ENCODE measurements at places on chromosomes 2 and 18.
A peak's percentile ranks its signal among the peaks of the same experiment; 100 is the strongest.

DNA sequence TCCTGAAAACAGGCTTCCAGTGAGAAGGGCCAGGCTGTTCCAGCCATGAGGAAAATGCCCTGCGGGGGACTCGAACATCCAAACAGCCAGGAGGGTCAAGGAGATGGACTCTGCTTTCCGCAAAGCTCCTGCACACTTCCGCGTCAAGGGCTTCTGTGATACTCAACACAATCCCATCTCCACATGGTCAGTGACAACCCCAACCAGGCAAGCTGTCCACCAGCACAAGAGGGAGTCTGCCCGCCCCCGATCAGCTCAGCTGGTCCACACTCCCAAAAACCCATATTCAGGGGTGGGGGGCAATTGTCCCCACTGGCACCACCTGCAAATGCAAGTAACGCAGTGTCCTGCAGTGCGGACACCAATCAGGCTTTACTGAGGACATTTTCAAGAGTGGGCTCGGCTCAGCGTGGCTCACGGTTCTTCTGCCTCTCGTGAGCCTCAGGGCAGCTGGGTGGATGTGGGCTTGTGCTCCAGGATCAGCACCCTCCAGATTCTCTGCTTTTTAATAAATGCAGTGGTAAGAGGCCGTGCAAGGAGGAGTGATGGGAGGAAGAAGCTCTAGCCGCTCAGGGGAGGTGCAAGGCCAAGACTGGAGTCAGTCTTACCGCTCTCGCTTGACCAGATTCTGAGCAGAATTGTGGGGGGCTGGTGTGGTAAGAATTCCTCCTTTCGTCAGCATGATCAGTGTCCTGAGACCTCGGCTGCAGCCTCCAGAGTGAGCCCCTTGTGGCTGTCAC lies 19.5 kb upstream of the CIDEA start:
- DNase-seq, result no peak

- DNase-seq, result peak; percentile 67
Measured at GRCh38 chr2:32627441-32627813, 423 bp upstream of the TTC27 start.

- no peak for DNase-seq
Measured at GRCh38 chr2:116706396-116706795, 1108.1 kb upstream of the DDX18 start.

- no peak for DNase-seq
Measured at GRCh38 chr18:7908681-7909299, 341.7 kb downstream of the PTPRM start.

DNA sequence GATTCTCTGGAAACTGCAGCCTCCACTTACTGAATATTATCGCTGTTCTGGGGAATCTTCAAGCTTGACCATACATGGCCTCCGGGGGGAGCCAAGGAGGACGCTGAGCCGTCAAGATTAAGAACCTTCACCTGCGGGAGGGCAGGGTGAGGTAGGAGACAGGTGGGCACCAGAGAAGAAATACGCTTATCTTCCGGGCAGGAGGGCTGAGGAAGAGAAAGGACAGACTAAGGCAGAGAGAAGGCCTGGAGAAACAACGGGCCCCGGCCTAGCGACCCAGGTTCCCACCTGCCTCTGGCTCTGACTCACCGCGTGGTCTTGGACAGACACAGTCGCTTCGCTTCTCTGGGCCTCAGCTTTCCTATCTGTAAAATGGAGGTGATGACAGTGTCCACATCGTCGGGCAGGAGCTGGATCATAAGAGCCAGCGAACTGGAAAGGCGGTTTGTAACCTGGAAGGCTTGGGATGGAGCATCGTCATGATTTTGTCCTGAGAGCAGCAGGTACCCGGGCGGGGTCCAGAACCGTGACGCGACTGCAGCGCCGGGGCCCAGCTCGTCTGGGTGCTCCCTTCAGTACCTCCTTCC lies 659 bp downstream of the ZNF142 start:
- DNase-seq, result no peak

DNA sequence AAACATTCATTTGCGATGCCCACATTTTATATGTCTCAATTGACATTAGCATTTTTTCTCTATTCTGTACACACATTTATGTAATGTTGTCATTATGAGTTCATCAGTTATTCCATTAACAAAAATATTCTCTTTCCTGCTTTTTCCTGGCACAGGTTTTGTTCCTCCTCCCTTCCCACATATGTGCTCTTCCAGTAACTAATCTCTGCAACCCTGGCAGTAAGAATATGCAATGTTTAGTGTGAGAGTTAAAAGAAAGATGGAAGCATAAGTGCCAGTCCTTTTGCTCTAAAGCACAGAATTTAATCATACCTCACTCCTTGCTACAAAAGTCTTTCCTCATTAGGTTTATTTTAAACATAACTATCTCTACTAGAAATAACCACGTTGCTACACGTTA lies 155.8 kb upstream of the ERBB4 start:
- DNase-seq, result no peak

GRCh38 chr2:68203587-68203986 lies 45.9 kb downstream of the PNO1 start:
- DNase-seq, result no peak

GRCh38 chr2:162490052-162490717 lies 146.3 kb downstream of the GCA start:
- DNase-seq, result no peak

DNA sequence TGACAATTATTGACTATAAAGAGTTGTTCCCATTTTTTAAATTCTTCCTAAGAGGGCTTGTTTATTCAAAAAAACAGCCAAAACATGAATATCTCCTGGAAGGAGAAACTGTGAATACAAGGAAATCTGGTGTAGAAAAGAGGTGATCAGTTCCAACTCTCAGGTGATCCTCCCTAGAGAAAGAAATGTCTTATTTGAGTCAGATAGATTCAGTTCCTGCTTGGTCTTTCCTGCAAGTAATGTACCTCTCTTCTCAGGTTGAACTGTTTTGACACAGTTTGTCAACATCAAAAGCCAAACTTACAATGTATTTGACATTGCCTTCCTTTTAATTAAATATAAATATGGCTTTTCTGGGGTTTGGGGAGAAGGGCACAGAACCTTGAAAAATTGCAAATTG lies 567.4 kb downstream of the ARHGAP15 start:
- DNase-seq, result no peak

GRCh38 chr18:76348267-76349066 lies 146.6 kb downstream of the ZNF516 start:
- DNase-seq, result no peak

DNA sequence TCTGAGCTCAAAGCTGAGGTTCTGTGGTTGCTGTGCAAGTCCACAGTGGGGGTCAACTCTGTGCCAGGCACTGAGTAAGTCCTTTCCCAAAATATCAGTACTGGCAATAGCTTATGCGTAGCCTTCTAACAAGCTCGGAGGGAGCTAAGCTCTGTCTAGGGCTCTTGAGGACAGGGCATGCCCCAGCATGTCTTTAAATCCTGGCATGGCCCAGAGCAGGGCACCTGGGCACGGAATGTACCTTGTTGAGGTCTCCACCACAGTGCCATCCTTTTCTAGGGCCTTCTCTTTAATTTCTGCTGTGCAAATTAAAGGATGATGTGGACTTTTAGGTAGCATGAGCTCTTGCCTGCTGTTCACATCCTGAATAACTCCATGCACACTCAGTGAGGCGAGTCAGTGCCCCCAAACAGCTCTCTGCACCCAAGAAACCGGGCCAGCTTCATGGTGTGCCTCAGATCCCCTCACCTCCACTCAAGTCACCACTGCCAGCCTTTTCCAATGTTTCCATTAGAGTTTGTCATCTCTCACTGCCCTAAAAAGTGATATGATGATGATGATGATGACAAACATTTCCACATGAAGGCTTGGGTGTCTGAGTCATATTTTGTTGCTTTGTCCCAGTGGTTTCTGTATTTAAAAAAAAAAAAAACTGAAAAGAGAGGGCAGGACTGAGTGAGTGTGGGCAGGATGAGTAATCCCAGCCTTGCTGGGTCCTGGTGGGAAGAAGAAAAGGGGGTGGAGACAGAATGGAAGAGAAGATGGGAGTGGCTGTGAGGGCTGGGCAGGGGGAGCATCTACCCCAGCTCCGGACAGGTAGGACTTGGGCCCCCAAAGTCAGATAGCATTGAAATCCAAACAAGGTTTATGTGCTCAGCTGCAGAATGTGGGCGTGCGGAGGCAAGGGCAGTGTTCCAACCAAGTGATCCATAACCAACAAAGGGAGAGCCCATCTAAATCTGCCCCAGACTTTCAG lies 78.9 kb downstream of the ZBTB7C start:
- DNase-seq, result no peak

DNA sequence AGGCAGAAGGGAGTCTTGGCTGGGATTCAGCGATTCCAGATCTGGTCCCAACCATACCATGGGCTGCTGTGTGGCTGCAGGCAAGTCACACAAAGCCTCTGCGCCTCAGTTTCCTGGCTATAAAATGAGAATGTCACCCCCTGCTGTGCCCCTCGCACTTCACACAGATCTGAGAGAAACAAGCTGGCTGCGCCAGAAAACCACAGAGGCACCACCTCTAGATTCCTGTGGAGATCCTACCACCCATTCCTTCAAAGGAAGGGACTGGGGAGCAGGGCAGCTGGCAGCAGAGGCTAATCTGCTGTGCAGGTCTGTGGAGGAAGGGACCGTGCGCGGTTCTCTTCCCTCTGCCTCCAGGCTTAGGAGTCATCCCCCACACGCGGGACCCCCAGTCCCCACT lies 19.8 kb downstream of the NEURL3 start:
- DNase-seq, result no peak

- DNase-seq, result no peak
Measured at GRCh38 chr18:73244401-73244800, 376.6 kb upstream of the NETO1 start.

GRCh38 chr2:108982259-108982679 lies 6.8 kb downstream of the EDAR start:
- no peak for DNase-seq

DNA sequence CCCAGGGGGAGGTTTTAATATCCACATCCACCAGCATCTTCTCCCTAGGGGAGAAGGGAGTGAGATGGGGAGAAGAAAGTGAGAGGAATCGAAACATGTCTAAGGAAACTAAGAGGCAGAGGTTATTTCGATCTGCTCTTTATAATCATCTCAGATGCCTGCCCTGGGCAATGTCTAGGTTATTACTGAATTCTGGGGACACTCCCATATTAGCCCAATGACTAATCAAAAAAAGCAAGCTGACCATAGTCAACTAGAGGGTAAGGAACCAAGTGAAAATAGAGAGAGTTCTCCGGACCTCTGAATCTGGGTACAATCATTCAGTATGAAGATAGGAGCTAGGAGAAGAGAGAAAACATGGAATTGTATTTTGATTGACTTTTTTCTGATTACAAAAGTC lies 56.7 kb upstream of the EML4 start:
- no peak for DNase-seq

DNA sequence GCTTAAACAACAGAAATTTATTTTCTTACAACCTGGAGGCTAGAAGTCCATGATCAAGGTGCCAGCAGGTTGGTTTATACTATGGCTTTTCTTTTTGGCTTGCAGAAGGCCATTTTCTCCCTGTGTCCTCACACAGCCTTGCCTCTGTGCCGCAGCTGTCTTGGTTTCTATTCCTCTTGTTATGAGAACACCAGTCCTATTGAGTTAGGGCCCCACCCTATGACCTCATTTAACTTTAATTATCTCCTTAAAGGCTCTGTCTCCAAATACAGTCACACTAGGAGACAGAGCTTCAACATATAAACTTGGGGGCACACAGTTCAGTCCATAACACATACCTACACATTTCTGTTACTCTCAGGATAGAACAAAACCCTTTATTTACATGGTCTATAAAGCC lies 17.3 kb upstream of the RHOB start:
- DNase-seq, result peak; percentile 75

DNA sequence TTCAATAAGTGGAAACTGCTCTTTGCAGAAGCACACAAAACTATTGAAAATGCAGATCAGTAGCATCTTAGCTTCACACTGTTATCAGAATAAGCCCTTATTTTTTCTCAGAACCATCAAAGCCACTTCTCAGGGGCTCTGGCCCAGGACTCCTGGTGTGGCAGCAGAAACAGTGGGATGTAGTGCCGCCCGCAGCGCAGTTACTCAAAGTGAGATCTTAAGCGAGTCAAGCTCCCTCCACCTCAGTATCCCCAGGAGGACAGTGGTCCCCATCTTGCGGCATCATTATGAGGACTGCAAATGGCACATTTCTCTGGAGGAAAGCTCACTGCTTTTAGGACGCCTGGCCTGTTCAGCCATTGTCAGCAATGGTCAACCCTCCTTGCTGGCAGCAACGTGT lies 60.0 kb downstream of the MBP start:
- no peak for DNase-seq

DNA sequence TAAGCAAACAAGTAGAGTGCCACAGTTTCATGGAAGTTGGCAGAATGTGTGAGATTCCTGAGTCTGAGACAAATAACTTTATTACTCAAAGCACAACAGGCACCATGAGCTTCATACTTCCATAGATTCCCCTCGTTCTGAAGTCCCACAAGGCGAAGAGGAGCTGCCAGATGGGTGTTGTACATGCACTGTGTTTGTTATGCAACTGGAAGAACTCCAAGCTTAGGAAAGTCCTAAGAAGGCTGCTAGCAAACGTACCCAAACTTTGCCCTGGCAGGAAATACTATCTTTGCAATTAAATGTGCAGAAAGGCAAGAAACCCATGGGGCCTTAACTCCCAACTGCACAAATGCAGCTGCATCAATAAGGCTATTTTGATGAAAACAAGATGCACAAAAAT lies 1.6 kb upstream of the GCA start:
- no peak for DNase-seq

GRCh38 chr2:46812361-46813019 lies 103.1 kb downstream of the MCFD2 start:
- peak; percentile 84 for DNase-seq

GRCh38 chr18:60892855-60893254 lies 440.4 kb upstream of the CDH20 start:
- no peak for DNase-seq

DNA sequence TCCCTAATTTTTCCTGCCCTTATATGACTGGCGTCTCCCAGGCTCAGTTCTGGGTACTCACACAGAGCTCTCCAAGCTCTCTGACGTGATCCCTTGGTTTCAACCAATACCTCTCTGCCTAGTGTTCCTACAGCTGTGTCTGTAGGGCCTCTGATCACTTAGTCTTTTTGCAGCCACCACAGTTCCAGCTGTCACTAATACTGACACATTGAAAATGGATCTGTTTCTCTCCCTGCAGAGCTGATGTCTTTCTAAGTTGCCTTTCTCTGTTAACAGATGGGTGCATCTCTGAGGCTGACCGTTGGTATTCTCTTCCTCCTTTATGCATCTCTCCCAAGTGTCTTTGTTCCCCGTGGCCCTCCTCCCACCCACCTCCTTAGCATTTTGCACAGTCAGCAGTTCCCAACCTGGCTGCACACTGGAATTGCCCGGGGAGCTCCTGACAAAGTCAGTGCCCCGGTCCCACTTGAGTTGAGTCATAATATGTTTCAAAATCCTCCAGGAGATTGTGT lies 62.5 kb downstream of the CERS6 start:
- no peak for DNase-seq

DNA sequence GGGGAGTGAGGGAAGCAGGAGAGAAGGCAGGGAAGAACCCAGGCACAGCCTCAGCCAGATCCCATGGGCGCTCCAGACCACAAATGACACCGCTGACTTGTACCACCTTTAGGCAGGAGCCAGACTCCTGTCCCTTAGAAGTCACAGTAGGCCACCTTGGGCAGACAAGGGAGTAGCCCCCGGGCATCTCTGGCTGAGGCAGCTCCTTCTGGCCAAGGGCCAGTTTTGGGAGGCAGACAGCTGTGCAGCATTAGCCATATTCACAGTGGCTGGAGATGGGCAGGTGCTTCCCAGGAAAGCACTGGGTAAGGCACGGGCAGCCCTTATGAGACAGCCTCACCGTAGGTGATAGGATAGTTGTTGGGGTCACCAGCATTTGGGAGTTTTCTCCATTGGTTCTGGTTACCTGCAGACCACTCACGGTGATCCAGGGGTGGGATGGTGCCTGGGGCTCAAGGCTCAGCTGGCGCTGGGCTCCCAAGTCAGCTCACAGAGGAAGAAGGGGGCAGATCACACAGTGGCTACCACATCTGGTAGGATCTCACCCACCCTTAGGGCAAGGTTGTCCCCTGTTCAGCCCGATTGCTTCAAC lies 2.1 kb downstream of the ASTL start:
- DNase-seq, result no peak
